Activated T-helper 2 cell treated with anti-CD3 and anti-CD28 coated beads, Interferon-gamma antibody, Interleukin-2, Interleukin-4, amounts not matched to agents 10 μg/mL and 5 μg/mL and 100 μg/mL, durations not matched to agents 14 hours and 24 hours and 36 hours (primary cell): ENCODE measurements at places on chromosomes 1 and 21. TPM values are rescaled to one million over a fixed set of nuclear protein-coding genes. Genes with fewer than 3 reads are reported as not detected.

DNA sequence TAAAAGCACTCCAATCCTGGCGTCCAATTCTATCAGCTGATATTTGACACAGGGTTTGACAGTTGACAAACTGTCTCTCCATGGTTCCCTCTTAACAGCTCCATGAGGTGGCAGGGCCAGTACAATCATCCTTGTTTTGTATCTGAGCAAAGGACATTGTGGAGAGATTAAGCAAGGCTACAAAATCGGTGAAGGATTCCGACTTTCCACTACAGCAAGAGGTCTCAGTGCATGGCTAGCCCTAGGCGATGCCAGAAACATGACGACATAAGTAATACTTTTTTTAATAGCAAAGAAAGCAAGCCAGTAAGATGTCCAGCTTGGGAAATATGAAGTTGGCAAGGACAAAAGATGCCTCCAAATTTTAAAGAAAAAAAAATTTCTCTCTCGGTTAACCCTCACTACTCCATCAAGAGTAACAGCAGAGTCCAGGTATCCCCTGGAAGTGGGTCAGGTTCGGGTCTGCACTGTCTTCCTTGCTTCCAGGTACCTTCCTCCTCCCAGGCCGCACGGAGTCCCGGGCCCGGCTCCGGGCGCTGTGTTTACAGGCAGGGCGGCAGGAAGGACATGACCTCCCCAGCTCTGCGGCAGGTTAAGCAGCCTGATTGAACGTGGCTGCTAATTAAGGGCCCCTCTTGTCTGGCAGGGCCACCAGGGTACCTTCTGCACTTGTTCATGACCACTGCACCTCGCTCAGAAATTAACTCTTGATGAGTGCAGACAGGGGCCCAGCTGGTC is 106.1 kb downstream of the SIM2 start:
- H3K27ac ChIP-seq, result no peak overlapping the region
- no peak for DNase-seq
- H3K4me3 ChIP-seq, result no peak overlapping the region
- H3K4me1 ChIP-seq, result no peaks in the 10 kb centered on the region
- H3K27me3 ChIP-seq, result no peaks in the 10 kb centered on the region

Gene CRNN
- total RNA-seq, result not detected in 2 replicates

Gene RIMS3
- 2.5 and 2.9 TPM in 2 replicates for total RNA-seq

GRCh38 chr1:206704226-206704625 is 19.5 kb downstream of the MAPKAPK2 start:
- H3K4me3 ChIP-seq, result peak overlapping the region; percentile 34
- peaks cover 10% of the 10 kb centered on the region for H3K36me3 ChIP-seq
- peaks cover 82% of the 10 kb centered on the region for H3K4me1 ChIP-seq
- H3K27me3 ChIP-seq, result no peaks in the 10 kb centered on the region

- H3K27ac ChIP-seq, result peak overlapping the region; percentile 98
- H3K4me1 ChIP-seq, result peaks cover 39% of the 10 kb centered on the region
- H3K4me3 ChIP-seq, result peak overlapping the region; percentile 98
- no peaks in the 10 kb centered on the region for H3K27me3 ChIP-seq
Observed at GRCh38 chr1:67687198-67687545, 2.2 kb downstream of the GADD45A start.

Gene DHRS3
- total RNA-seq, result 93.6 and 95.2 TPM in 2 replicates

GRCh38 chr1:13994386-13994785 is 294.4 kb downstream of the PRDM2 start:
- H3K4me3 ChIP-seq, result no peak overlapping the region
- no peaks in the 10 kb centered on the region for H3K27me3 ChIP-seq
- no peaks in the 10 kb centered on the region for H3K4me1 ChIP-seq

GRCh38 chr1:31703431-31704270 is at the start of gene COL16A1:
TSS of gene COL16A1 (minus strand) at chr1:31704017. CDS start at chr1:31702193, 1,824 bp downstream.
- no peak within 1 kb of the TSS for H3K27ac ChIP-seq
- H3K4me1 ChIP-seq, result peaks cover 36% of the 10 kb centered on the region
- no peaks in the 10 kb centered on the region for H3K36me3 ChIP-seq
- H3K27me3 ChIP-seq, result peaks cover 15% of the 10 kb centered on the region
- DNase-seq, result no peak

- H3K27ac ChIP-seq, result no peak overlapping the region
- DNase-seq, result no peak
- no peak overlapping the region for H3K4me3 ChIP-seq
- peaks cover 19% of the 10 kb centered on the region for H3K27me3 ChIP-seq
- H3K4me1 ChIP-seq, result no peaks in the 10 kb centered on the region
- H3K36me3 ChIP-seq, result peaks cover 3% of the 10 kb centered on the region
Observed at GRCh38 chr1:172916116-172916515, 134.6 kb downstream of the TNFSF18 start.

DNA sequence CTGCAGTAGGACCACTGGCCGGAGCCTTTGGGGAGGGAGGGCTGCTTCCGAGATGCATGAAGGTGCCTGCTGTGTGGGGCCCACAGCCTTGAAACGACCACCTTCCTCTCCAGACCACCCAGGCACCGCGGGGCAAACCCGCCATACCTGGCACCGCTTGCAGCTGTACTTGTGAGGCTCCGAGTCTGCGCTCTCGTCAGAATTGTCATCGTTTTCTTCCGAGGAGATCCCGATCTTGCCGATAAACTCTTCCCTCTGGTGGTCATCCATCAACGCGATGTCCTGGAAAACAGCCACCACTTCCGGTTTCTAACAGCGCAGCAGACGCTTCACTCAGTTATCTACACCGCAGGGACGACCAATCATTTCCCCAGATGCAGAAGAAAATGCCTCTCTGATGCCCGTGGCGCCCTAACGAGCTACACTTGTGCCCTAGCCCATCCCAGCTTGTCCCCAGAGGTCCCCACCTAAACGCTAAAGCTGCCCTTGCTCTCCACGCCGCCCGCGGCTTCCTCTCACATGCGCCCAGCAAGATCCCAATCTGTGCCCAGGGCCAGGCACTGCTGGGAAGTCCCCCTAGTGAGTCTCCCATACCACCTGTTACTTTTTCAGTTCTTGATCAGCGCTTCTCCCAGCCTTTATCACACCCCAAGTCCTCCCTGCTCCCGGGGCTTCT is 55.0 kb upstream of the RIPK4 start:
- H3K27ac ChIP-seq, result no peak overlapping the region
- H3K27me3 ChIP-seq, result no peaks in the 10 kb centered on the region
- no peaks in the 10 kb centered on the region for H3K4me1 ChIP-seq

DNA sequence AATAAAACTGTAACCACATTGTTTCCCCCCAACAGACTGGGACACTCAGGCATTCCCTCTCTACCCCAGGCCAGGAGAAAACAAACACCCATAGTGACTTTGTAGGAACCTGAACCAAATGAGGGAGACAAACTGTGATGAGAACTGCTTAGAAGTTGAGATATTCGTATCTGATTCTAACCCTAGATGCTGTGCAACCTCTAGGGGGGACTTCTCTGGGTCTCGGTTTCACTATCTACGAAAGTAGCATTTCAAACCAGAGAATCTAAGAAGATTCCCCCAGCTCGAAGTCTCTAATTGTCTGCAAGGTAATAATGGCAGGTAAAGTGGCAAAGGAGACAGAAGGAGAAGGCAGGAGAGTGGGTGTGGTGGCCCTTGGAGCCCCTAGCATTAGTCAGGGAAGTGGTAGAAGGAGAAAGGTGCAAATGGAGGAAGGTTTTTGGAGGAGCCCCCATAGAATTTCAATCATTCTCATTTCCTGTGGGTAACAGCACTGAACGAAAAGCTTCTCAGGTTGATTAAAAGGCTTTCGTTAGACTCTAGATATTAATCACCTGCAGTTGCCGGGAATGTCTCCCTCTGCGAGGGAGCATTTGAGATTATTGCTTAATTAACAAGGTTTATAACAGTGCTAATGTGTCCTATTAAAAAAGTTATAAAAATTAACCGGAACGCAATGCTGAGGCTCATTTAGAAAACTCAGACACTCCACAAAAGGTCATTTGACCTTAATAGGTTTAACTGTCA is 46.4 kb downstream of the BEND5 start:
- no peak overlapping the region for H3K27ac ChIP-seq
- DNase-seq, result no peak
- H3K4me1 ChIP-seq, result no peaks in the 10 kb centered on the region
- H3K27me3 ChIP-seq, result no peaks in the 10 kb centered on the region

Gene OR2L3
- not detected in 2 replicates for total RNA-seq

DNA sequence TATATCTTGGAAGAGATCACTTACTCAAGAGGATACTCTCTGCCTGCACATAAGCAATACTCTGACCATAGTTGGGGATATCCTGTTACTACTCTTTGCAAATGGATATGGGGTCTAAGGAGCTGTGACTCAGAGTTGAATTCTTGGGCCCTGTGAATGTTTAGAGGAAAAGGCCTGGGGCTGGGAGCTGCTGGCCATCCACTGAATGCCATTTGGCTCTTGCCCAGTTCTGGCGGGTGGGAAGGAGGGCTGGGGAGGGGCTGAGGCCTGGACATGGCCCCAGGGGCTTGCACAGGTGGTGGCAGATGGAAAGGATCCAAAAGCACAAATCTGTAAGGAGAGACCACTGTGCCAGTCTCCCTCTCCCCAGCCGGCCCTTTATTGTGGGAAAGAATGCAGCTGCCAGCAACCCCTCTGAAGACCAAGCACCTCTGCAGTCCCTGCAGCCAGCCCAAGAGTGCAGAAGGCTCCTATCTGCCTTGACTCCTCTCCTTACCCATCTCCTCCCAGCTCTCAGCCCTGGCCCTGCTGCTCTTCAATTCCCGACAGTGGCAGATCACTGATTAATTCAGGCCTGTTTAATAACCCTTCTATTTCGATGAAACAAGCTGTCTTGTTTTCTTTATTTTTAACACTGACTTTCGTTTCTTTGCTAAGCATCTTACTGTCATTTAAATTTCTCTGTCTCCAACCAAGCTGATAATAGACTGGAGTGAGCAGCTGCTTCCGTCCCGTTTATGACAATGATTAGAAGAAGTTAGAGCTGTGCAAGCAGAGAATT is 12.1 kb downstream of the PLXNA2 start:
- no peaks in the 10 kb centered on the region for H3K36me3 ChIP-seq
- peaks cover 10% of the 10 kb centered on the region for H3K4me1 ChIP-seq
- no peak for DNase-seq
- H3K4me3 ChIP-seq, result no peak overlapping the region

DNA sequence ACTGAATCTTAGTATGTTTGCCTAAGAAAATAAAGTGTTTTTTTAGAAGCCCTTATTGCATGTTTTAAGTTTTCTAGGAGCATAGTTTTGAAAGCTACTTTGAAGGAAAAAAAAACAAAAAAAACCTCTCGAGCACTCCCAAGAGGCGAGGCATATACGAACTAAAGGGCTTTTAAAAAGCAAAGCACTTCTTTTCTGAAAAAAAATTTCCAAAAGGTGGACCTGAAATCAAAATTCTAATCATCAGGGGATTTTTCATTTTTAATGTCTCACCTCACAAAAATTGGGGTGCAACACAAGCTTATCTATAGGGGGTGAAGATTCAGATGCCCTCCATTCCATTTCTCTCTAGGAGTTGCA is 594 bp downstream of the GLMN start:
- peaks cover 53% of the 10 kb centered on the region for H3K36me3 ChIP-seq
- H3K4me1 ChIP-seq, result peaks cover 34% of the 10 kb centered on the region
- DNase-seq, result no peak
- peak overlapping the region; percentile 98 for H3K4me3 ChIP-seq
- H3K27me3 ChIP-seq, result no peaks in the 10 kb centered on the region

Gene IL24
- total RNA-seq, result 3.1 and 3.4 TPM in 2 replicates

DNA sequence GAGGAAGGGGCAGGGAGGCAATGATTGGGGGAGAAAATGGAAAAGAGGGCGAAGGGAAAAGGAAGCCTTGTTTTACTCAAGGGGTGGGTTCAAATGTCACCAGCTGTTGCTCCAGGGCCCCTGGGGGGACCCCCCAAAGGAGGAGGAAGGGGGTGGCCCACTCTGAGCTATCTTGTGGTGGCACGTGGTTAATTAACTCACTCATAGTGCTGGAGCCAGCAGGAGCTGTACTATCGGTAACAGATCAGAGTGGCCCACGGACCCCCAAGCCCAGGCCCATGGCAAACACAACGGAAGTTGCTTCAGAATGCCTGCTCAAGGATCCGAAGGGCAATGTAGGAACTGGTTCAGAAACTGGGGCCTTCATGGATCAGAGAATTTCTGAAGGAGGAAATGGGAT is 7.2 kb downstream of the TFF2 start:
- no peak for DNase-seq
- no peaks in the 10 kb centered on the region for H3K27me3 ChIP-seq
- peaks cover 7% of the 10 kb centered on the region for H3K4me1 ChIP-seq
- no peak overlapping the region for H3K4me3 ChIP-seq

Gene BATF3
- 246 and 249 TPM in 2 replicates for total RNA-seq

GRCh38 chr1:73886716-73887115 is 311.3 kb downstream of the LRRIQ3 start:
- DNase-seq, result no peak
- no peaks in the 10 kb centered on the region for H3K36me3 ChIP-seq
- no peaks in the 10 kb centered on the region for H3K4me1 ChIP-seq
- no peak overlapping the region for H3K4me3 ChIP-seq

- H3K27ac ChIP-seq, result no peak overlapping the region
- H3K36me3 ChIP-seq, result peaks cover 85% of the 10 kb centered on the region
- H3K4me1 ChIP-seq, result peaks cover 31% of the 10 kb centered on the region
Observed at GRCh38 chr1:209844695-209845407, 17.1 kb downstream of the UTP25 start.

GRCh38 chr1:172776071-172776470 is 117.2 kb downstream of the FASLG start:
- H3K36me3 ChIP-seq, result no peaks in the 10 kb centered on the region

- no peak for DNase-seq
- no peak overlapping the region for H3K27ac ChIP-seq
- H3K4me3 ChIP-seq, result no peak overlapping the region
- H3K4me1 ChIP-seq, result peaks cover 20% of the 10 kb centered on the region
- no peaks in the 10 kb centered on the region for H3K27me3 ChIP-seq
Observed at GRCh38 chr1:114436799-114437198, 74.2 kb downstream of the TRIM33 start.

- H3K27ac ChIP-seq, result no peak overlapping the region
- no peaks in the 10 kb centered on the region for H3K27me3 ChIP-seq
- no peak overlapping the region for H3K4me3 ChIP-seq
- peaks cover 1% of the 10 kb centered on the region for H3K4me1 ChIP-seq
- no peak for DNase-seq
Observed at GRCh38 chr1:54323921-54324250, 82.3 kb downstream of the SSBP3 start.

DNA sequence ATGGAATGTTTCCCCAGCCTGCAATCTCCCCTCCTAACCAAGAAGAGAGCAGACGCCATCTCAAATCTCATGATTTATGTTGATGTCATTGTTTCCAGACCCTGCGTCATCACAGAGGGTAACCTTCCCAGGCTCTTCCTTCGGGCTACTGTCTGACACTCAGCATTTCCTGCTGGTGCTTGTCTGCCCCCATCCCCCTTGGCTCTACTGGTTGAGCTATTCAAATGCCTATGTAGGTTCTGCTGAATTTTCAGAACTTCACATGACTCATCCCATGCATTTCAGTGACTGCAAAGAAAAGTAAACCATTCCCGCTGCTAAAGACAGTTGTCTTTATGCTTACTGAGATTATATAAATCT is 24.8 kb upstream of the ITPKB start:
- no peak for DNase-seq
- peaks cover 24% of the 10 kb centered on the region for H3K4me1 ChIP-seq

DNA sequence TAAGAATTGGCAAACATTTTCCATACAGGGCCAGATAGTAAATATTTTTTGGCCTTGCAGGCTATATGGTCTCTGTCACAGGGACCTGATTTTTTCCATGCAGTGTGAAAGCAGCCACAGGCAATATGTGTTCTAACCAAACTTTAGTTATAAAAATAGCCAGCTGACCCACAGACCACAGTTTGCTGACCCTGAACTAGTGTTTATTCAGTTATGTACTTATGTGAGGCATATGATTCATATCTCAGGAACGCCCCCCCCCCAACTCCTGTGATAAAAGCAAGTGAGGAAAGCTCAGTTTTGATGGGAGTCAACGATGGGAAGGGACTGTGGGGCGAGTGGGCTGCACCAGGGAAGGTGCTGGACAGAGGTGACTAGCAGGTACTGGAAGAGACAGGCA is 80.1 kb downstream of the HMGB4 start:
- no peaks in the 10 kb centered on the region for H3K4me1 ChIP-seq
- DNase-seq, result no peak
- H3K36me3 ChIP-seq, result no peaks in the 10 kb centered on the region
